Kidney epithelial cell (primary cell): ENCODE measurements at places on chromosomes 2 and 18. TPM values are rescaled to one million over a fixed set of nuclear protein-coding genes. Genes with fewer than 3 reads are reported as not detected.

The SALL3 gene
- 2.1 TPM in 2 replicates for total RNA-seq

The LINC00305 gene
- total RNA-seq, result not detected in 2 replicates

The TLX2 gene
- 0.27 TPM in 1 of 2 replicates, not detected in the other for total RNA-seq

The ATG4B gene
- total RNA-seq, result 62.6 and 120 TPM in 2 replicates

The DSC3 gene
- total RNA-seq, result 3.3 and 3.4 TPM in 2 replicates

DNA sequence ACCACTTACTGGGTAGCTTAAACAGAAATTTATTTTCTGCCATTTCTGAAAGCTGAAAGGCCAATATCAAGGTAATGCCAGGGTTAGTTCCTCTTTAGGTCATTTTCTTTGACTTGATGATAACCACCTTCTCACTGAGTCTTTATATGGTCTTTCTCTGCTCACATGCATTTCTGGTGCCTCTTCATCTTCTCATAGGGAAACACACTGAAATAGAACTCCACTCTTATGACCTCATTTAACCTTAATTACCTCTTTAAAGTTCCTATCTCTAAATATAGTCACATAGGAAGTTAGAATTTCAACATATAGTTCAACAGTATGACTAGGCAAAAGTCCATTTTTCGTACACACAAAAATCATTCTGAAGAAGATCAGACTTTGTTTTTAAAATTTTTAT, 616.8 kb upstream of the VRK2 start:
- no peak for DNase-seq

- DNase-seq, result no peak
Measured at GRCh38 chr2:74597410-74597809, 42.9 kb downstream of the DOK1 start.

- DNase-seq, result no peak
Measured at GRCh38 chr2:224217962-224218347, 178.9 kb upstream of the SERPINE2 start.

DNA sequence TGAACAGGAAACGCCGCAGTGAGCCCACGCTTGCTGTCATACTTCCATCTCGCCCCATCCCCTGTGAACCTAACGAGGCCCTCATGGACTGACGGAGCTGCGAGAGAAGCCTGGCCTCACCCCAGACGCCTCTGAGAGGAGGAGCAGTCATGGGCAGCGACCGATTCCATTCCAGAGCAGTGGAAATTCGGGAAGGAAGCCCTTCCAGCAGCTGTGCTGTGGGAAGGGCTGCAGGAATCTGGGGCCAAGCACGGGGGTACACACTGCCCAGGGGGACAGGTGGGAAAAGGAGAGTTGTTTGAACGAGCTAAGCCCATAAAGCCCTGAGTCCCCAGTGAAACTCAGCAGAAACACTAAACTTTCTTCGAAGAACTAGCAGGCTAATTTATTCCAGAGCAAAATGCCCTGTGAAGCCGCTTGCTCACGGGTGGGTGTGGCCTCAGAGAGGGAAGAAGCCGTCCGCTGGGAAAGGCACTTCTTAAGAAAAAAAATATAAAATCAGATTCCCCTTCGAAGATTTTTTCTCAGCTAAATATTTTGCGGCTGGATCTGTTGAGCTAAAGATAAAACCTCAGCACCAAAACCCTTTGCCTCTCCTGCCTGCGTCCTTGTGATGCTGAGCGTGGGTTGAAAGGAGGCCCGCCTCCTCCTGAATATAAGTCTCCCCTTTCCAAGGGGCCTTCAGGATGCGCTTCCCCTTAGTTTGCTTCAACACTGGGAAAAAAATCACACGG, 38.2 kb downstream of the ANKMY1 start:
- DNase-seq, result no peak

DNA sequence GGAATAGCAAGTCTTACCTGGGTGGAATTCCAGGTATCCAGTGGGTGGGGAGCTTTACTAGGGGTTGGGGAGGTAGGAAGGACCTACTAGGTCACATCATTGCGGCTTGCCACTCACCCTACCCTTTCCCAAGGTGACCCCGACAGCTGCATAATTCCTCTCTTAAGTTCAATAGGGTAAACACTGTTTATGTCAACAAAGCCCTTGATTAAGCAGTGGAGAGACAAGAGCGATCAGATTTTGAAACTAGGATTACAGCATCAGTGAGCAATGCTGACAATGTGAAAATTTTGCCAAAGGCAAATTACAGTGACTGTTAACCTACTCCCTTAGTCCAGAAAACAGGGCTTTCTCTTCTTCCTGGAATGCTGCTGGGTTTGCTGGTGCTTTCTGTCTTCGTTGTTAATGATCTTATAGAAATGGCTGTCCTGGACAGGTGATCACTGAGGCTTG, 14.5 kb downstream of the SLC19A3 start:
- DNase-seq, result no peak

The ABCG5 gene
- total RNA-seq, result not detected in 2 replicates

The PMAIP1 gene
- 65.2 and 73.9 TPM in 2 replicates for total RNA-seq

DNA sequence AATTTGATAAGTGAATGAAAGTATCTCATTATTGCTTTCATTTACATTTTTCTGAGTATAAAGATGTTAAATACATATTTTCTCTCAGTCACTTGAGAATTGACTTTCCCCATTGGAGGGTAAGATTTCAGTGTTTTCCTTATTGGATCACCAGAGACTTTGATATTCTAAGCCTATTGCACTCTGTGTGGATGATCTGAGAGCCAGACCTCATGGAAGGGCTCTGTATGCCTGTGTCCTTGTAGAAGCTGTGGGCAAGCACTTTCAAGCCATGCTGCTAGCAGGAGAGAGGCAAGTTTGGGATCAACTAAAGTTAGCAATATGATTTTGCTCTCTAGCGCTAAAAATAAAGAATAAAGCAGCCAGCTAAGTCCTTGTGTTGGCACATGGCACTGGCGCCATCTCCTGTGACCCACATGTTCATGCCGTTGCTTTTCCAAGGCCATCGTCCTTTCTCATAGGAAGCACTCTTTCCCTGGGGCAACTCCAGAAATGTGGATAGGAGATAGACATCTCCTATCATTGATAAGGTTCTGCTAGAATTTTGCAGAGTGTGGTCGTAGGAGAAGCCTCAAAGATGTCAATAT, 72.6 kb downstream of the AOX1 start:
- no peak for DNase-seq

The GLB1L gene
- total RNA-seq, result 11.6 and 19.8 TPM in 2 replicates

DNA sequence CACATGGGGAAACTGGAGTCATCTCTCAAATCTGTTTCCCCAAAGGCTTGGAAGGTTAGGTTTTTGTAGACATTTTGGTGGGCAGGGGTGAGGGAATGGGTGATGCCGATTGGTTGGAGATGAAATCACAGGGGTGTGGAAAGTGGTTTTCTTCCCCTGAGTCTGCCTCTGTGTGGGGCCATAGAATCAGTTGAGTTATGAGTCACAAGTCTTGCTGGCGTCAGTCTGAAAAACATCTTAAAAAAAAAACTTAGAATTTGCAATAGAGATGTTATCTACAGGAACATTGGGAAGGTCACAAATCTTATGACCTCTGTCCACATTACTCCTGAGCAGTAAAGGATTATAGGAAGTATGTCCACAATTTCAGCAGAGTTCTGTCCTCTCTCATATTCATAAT, 314.6 kb downstream of the CNTNAP5 start:
- DNase-seq, result no peak

The LYPD6 gene
- total RNA-seq, result 3.4 and 3.7 TPM in 2 replicates

- no peak for DNase-seq
Measured at GRCh38 chr2:1990151-1990589, 245.9 kb upstream of the PXDN start.

- DNase-seq, result no peak
Measured at GRCh38 chr2:183283209-183283608, 159.0 kb downstream of the NUP35 start.

The PDE11A gene
- total RNA-seq, result 0.13 and 0.21 TPM in 2 replicates

- DNase-seq, result peak; percentile 59
Measured at GRCh38 chr2:60756097-60757087, at the start of gene PAPOLG. PAPOLG (plus strand) TSS chr2:60756268; CDS start chr2:60756479, 211 bp downstream.

DNA sequence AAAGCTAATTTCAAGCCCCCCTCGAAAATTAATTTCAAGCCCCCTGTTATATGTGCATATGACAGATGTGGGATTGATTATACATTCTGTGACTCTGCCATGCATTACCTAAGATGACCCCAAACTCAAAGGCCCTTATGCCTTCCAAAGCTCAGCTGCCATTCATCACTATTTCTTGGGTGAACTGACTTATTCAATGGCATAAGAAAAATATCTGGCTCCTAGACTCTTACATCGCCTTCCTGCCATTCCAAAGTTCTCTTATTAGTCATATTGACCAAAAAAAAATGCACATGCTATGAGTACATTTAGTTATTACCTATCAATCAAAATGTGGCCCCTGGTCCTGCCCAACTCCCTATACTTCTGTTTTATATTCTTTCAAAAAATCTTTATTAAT, 291.8 kb upstream of the CHAC2 start:
- DNase-seq, result no peak

The FAM228A gene
- total RNA-seq, result 0.29 TPM in 1 of 2 replicates, not detected in the other

- no peak for DNase-seq
Measured at GRCh38 chr2:158729451-158729850, 65.7 kb upstream of the DAPL1 start.

DNA sequence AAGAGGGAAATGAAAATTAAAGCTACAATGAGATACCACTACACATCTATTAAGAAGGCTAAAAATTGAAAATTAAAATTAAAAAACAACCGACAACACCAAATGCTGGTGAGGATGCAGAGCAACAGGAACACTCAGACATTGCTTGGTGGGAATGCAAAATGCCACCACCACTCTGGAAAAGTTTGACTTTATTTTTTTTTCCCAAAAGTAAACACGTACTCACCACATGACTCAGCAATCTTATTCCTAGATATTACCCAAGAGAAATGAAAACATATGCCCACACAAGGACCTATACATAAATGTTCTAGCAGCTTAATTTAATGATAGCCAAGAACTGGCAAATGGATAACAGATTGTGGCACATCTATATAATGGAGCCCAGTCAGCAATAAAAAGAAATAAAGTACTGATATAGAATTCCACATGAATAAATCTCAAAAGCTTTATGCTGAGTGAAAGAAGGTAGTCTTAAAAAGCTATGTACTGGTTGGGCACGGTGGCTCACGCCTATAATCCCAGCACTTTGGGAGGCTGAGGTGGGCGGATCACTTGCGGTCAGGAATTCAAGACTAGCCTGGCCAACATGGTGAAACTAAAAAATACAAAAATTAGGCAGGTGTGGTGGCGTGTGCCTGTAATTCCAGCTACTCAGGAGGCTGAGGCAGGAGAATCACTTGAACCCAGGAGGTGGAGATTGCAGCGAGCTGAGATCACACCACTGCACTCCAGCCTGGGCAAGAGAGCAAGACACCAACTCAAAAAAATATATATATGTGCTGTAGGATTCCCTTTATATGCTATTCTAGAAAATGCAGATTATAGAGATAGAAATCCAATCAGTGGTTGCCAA, 4.2 kb upstream of the PROC start:
- DNase-seq, result no peak

- no peak for DNase-seq
Measured at GRCh38 chr18:31710826-31711225, 26.4 kb upstream of the B4GALT6 start.

The TEX44 gene
- not detected in 2 replicates for total RNA-seq

DNA sequence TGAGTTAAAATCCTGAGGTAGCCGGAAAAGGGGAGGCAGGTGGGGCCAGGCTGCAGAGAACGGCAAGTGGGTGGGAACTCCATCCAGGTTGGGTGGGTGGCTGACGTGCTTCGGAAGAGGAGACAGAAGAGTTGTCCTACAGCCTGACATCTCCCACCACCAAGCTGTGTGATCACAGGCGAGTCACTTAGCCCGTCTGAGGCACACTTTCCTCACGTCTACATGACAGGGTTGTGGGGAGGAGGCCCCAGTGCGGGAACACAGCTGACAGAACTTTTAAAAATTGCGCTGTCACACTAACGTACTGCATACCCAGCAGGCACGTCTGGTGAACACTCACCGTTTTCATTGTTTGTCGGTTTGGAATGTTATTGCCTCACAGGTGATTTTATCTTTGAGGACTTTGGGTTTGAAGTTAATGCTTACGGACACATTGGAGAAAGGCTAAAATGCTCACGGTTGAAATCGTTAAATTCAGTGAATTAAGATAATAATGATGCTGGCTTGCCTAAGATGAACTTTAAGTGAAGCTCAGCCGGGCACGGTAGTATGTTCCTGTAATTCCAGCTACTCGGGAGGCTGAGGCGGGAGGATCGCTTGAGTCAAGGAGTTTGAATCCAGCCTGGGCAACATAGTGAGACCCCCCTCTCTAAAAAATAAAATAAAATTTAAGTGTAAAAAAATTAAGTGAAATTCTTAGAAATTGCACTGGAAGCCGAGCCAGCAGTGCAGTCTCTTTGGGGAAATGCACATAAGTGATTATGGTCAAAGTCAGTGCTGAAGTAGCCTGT, 8.9 kb downstream of the EMILIN2 start:
- DNase-seq, result no peak

GRCh38 chr2:40797120-40797519, 345.2 kb upstream of the SLC8A1 start:
- peak; percentile 44 for DNase-seq

DNA sequence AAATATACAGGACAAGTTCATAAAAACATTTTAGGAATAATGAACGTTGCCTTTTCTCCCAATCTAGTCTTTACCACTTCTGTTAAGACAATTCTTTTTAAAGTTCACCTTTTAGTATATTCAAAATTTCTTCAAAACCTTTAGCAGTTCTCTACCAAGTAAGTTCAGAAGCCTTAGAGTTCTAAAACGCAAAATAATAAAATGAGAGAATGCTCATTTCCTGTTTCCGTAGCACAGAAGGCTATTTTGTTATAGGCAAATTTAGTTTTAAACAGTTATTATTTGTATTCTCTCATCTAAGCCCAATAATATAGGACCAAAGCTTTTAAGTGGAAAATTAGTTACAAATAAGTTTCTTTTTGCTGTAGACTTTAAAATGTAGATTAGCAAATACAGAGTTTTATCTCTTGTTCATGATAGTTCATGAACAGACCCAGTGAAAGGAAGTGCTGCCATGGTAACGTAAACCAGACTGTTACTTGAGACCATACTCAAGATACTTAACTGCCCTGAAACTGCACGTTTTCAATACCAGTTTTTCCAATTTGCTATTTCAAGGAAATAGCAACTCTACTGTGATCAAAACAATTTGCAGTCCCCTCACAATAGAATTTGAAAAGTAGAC, 173.1 kb upstream of the STON1 start:
- peak; percentile 18 for DNase-seq

The NOSTRIN gene
- 0.42 and 0.89 TPM in 2 replicates for total RNA-seq
